Caco-2 (cell line): ENCODE measurements at places on chromosomes 5 and 9. TPM values are rescaled to one million over a fixed set of nuclear protein-coding genes. Genes with fewer than 3 reads are reported as not detected.

DNA sequence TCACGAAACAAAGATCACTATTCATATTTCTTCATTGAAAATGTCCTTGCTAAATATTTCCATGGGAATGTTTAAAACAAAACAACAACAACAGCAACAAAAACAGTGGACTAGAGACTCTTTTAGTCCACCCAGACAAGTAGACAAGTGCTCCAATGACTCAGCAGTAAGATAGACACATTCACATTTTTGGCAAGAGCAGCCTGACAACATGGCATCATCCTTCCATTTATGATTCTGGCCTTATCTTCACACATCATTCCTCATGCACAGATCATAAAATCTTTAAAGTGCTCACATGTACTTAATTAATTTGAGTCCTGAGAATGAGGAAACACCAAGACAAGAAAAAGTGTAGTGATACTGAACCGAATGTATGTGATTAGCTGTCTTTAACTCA, 132.6 kb upstream of the PDE4D start:
- H3K36me3 ChIP-seq: no peaks in the 10 kb centered on the region
- H3K4me3 ChIP-seq: no peak overlapping the region
- no peaks in the 10 kb centered on the region for H3K4me1 ChIP-seq
- no peak for DNase-seq
- no peak overlapping the region for H3K27ac ChIP-seq
- no peaks in the 10 kb centered on the region for H3K27me3 ChIP-seq

SPINK5 gene
- 2.2 and 4.2 TPM in 2 replicates for total RNA-seq

DDX31 gene
- total RNA-seq: 23.1 and 24.3 TPM in 2 replicates

- H3K27me3 ChIP-seq: no peaks in the 10 kb centered on the region
- no peaks in the 10 kb centered on the region for H3K4me1 ChIP-seq
- H3K36me3 ChIP-seq: no peaks in the 10 kb centered on the region
- peak; percentile 0 for DNase-seq
- no peak overlapping the region for H3K4me3 ChIP-seq
- no peak overlapping the region for H3K27ac ChIP-seq
Observed at GRCh38 chr9:79166005-79166404, 405.8 kb upstream of the TLE4 start.

GRCh38 chr5:163649514-163649913, 144.1 kb downstream of the MAT2B start:
- H3K36me3 ChIP-seq: no peaks in the 10 kb centered on the region
- no peak overlapping the region for H3K4me3 ChIP-seq

UBE2QL1 gene
- not detected in 2 replicates for total RNA-seq

DNA sequence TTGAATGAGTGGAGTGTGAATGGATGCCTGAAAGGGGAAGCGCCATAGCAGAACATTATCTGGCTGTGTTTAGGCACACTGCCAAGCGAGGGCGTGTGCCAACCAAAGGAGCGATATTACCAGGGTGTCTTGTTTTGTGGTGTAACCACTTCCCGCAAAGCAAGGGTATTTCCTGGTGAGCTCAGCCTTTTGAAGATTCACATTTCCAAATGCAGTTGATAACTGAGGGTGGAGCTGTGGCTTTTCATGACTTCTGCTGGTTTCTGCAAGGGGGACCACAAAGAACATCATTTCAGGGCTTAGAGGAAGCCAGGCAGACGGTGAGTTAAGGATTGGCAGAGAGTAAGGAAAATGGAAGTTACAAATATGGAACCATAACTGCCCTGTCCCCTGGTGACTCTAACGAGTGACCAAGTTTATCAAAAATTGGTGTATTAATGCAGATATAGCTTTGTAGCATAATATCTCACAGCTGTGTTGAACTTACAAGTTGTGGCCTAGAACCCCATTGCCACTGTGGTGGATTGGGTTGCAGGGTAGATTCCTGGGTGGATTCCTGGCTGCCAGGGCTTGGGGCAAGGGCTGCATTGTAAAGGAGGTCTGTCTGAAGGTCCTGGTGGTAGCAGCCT, 71.4 kb downstream of the RALGPS1 start:
- no peak overlapping the region for H3K27ac ChIP-seq
- DNase-seq: no peak
- H3K4me3 ChIP-seq: no peak overlapping the region
- H3K27me3 ChIP-seq: no peaks in the 10 kb centered on the region

GRCh38 chr5:26104175-26104574, 934.2 kb downstream of the CDH9 start:
- DNase-seq: no peak
- no peaks in the 10 kb centered on the region for H3K27me3 ChIP-seq
- H3K36me3 ChIP-seq: no peaks in the 10 kb centered on the region
- H3K4me3 ChIP-seq: no peak overlapping the region

GRCh38 chr9:126678989-126679388, 65.3 kb downstream of the LMX1B start:
- H3K4me1 ChIP-seq: peaks cover 8% of the 10 kb centered on the region
- H3K36me3 ChIP-seq: no peaks in the 10 kb centered on the region
- no peak overlapping the region for H3K27ac ChIP-seq
- DNase-seq: no peak
- H3K27me3 ChIP-seq: no peaks in the 10 kb centered on the region

DNA sequence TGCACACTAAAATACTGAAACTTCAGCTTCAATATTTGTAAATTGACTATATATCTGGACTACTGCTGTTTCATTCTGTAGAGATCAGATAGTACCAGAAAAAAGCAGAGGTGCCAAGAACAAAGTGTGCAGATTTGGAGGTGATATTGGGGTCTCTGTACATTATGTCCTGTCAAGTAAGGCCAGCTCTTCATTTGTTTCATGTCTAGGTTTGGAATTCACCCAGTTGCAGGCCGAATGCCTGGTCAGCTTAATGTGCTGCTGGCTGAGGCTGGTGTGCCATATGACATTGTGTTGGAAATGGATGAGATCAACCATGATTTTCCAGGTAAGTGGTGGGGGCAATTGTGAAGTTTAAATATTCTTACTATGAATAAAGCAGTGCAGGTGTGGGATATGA, 96.9 kb downstream of the NNT start:
- no peaks in the 10 kb centered on the region; the same call in 1 of the 2 replicates for H3K36me3 ChIP-seq
- H3K27ac ChIP-seq: no peak overlapping the region
- no peaks in the 10 kb centered on the region for H3K4me1 ChIP-seq
- H3K4me3 ChIP-seq: no peak overlapping the region

GRCh38 chr5:151219789-151220188, 4.1 kb downstream of the CCDC69 start:
- no peak overlapping the region for H3K4me3 ChIP-seq
- no peak overlapping the region for H3K27ac ChIP-seq
- no peak for DNase-seq
- peaks cover 18% of the 10 kb centered on the region for H3K4me1 ChIP-seq
- H3K36me3 ChIP-seq: no peaks in the 10 kb centered on the region

PCDHGB6 gene
- 2.5 and 2.8 TPM in 2 replicates for total RNA-seq
